ENCODE measurements at places on chromosomes 16 and 17.
A peak's percentile ranks its signal among the peaks of the same experiment; 100 is the strongest.

GRCh38 chr17:36850790-36851189 lies 86.5 kb upstream of the LHX1 start:
- no peak for DNase-seq

GRCh38 chr17:37830151-37830993 lies 85.5 kb upstream of the HNF1B start:
- DNase-seq: no peak

GRCh38 chr16:19833581-19833980 lies 51.1 kb downstream of the GPRC5B start:
- no peak for DNase-seq

DNA sequence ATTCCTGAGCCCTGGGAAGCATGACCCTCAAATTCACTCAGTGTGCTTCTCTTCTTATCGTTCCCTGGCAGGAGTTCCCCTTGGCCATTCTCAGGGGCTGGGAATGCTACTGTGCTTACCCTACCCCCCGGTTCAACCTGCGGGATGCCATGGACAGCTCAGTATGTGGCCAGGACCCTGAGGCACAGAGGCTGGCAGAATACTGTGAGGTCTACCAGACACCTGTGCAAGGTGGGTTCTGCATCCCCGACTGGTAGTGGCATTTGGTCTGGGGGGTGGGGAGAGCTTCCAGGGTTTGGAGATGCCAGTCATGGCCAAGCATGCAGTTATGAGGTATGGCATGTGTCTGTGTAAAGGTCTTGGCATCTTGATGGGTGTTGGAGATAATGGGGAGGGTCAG lies 39.4 kb downstream of the WSCD1 start:
- DNase-seq: no peak

DNA sequence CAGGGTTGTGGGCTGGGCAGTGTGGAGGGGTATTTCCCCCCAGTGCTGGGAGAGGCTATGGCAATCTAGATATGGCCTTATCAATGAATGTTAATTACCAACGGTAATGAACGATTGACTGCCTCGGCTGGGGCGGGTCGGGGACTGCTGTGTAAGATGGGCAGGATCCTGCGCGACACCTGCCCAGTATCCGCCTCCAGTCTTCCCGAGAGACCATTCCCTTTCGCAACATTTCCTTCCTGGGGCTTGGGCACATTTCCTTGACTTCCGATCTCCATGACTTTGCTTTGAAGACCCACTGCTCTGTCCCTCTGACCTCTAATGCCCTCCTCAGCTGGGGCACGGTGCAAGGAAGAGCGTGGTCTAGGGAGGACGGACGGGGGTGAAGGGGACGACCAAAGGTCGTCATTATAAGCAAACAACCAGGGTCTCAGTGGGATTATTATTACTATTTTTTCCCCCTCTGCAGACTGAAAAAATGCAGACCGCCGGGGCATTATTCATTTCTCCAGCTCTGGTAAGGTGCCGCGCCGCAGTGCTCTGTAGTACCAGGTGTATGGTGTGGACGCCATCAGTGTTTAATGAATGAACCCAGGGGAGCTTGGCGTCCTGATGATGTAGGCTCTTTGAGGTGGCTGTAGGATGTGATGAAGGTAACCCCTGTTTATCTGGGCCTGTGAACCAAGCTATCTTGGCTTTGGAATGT lies 506 bp downstream of the ATP5MC1 start:
- no peak for DNase-seq

GRCh38 chr17:83090444-83091256 lies 11.2 kb downstream of the METRNL start:
- DNase-seq: no peak

DNA sequence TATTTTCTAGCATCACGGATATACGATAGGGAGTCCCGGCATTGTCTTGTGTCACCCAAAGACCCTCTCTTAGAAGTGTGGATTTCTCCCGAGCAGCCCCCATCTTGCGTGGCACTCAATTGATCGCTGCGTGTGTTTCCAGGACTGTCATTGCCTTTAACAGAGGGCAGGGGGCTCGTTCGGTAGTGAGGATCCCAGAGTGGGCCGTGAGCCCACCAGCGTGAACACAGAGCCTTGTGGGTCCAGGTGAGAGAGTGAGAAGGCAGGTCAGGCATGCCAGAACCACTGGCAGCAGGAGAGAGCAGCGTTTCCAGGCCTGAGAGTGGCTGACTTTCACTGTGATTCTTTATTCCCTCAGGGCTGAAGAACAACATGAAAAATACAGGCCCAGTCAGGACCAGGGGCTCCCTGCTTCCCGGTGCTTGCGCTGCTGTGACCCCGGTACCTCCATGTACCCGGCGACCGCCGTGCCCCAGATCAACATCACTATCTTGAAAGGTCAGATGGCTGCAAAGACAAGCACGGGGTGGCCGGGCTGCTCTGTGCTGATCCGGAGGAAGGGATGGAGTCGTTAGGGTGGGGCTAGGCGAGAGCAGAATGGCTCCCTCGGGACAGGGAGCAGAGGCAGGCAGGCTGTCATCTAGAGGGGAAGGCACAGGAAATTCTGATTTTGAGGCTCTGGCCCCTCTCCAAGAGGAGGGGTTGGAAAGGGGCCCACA lies 22.4 kb downstream of the C1QTNF1 start:
- DNase-seq: no peak

- no peak for DNase-seq
These were observed 28.7 kb upstream of the ENPP7 start for GRCh38 chr17:79702034-79702433.

DNA sequence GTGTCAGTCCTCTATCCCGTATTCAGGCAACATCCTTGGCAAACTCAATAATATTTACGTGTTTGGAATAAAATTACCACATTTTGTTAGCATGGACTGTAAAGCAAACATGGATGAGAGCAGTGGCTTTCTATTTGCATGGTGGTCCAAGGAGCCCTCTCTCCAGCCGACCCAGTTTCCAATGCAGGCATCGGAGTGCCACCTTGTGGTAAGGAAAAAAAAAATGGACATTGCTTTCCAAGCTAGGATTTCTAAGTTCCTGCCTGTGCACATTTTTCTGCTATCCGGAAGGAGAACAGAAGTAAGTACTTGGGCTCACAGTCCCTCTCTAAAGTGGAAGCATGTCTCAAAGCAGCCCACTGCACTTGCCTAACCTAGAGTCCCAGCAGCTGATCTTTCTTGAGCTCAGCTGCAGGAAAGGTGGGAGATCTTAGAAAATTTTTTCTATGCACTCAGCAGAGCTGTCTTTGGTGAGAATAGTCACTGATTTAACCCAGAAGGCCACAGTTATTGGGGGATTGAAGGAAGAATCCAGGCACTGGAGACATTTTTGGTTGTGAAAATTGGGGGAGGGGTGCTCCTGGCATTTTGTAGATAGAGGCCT lies 46.0 kb upstream of the ERCC4 start:
- DNase-seq: peak; percentile 51

DNA sequence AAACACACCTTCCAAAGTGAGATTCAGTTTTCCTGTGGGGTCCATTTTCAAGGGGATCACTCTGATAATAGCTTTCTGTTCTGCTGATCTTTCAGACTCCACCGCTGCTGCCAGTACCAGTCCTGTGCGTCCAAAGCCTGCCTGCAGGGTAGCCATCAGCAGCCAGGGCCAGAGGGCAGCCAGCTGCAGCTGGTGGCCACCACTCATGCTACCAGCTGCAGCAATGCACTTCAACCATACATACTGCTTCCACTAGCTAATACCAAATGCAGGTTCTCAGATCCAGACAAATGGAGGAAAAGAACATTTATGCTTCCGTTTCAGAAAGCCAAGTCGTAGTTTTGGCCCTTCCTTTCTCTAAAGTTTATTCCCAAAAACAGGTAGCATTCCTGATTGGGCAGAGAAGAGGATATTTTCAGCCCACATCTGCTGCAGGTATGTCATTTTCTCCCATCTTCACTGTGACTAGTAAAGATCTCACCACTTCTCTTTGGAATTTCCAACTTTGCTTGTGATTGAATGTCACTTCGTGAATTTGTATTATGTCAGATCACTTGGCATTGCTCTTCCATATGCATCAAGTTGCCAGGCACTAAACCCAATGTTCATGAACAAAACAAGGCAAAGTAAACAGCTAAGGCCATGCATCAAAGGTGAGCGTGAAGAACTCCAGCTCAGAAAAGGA lies 1.8 kb downstream of the RNF43 start:
- no peak for DNase-seq

Measured in HEK293T (cell line).